ENCODE measurements at places on chromosomes 13 and 19.

DNA sequence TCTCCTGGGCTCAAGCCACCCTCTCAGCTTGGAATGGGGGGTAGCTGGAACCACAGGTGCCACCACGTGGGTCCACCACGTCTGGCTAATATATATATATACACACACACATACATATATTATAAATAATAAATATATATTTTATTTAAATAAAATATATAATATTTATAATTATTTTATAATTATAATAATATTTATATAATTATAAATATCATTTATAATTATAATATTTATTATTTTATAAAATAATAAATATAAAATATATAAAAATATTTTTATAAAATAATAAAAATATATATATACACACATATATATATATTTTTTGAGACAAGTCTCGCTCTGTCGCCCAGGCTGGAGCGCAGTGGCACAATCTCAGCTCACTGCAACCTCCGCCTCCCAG, 2.4 kb downstream of the ELANE start:
- no peak for DNase-seq

DNA sequence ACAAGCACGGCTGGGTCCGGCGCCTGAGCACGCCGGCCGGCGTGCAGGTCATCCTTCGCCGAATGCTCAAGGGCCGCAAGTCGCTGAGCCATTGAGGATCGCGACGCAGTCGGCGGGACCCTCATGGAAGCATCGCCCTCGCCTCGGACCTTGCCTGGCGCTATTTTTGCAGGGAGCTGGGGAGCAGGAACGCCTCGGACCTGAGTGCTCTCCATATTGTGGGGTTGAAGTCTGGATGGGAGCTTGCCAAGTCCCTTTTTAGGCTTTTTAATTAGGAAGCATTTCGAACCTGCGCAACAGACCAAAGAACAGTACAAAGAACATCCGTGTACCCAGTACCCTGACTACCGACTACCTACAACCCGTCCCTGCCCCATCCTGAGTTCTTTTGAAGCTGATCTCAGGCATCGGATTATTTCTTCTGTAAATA, 628 bp downstream of the MRPL34 start:
- DNase-seq, result no peak

- DNase-seq, result no peak
These were observed 5.0 kb downstream of the FUZ start for GRCh38 chr19:49807904-49808675.

DNA sequence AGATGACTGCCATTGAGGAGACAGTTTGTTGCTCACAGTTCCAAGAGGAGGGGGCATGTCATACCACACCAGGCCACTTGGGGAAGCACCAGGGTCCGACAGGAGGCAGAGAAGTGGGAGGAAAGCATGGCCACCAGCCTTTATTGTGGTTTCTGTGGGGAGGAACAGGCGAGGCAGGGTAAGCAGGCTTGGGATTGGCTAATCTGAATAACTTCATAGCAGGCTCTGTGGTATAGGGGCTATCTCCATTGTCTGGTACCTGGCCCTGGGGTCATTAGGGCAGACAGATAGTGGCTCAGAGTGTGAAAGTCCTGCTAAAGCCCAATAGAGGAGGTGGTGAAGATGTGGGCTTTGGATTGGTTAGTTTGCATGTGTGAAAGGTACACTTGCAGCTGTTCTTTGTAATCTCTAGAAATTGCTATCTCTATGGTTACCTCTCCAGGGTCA, 35.5 kb downstream of the CBY2 start:
- DNase-seq, result no peak

GRCh38 chr19:4357921-4358326, 14.6 kb downstream of the MPND start:
- no peak for DNase-seq

DNA sequence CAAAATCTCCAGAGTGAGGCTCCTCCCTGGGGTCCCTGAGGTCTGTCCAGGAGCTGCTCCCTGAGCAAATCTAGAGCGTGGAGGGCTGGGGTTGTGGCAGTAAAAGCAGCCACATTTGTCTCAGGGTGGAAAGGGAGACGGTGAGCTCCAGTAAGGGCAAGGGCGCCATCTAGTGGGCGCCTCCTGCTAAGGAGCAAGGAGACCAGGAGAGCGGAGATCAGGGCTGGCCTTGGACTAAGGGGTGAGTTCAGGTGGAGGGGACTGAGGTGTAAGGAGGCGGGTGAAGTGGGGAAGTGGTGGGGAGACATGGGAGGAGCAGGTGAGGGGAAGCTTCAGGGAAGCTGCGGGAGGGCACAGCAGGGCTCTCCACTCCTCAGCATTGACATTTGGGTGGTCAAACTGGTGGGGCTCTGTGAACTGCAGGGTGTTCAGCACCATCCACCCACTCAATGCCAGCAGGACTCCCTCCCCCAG, 5.3 kb upstream of the CEACAM21 start:
- DNase-seq, result peak; percentile 46

DNA sequence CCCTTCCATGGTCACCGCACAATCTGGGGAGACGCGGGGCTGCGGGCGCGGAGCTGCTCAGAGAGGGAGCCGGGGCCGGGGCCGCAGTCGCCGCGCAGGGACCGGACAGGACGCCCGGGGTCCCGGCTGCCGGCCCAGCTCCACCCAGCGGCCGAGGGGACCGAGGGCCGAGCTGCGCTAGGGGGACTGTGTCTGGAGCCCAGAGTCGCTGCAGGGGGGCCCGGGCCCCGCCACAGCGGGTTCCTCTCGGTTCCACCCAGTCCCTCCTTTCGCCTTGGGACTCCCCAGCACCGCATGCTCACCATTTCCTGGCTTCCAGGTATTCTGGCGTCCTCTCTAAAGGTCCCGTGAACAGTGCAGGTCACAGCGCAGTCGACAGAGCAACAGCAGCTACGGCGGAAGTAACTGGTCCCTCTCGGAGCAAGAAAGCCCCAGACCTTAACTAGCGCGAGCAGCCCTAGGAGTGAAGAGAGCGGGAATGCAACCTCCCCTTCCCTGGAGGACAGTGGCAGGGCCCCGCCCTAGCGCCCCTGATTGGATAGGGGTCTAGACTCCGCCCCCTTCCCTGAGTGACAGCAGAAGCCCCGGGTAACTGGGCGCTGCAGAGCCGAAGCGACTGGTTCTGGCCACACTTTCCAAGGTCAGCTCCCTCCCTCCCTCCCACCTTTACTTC, at the start of gene ZNF878:
TSS of gene ZNF878 (minus strand) at position 465 of the 673 bp plus-strand sequence. CDS start at position 305, 160 bp downstream.
- peak; percentile 89 for DNase-seq

DNA sequence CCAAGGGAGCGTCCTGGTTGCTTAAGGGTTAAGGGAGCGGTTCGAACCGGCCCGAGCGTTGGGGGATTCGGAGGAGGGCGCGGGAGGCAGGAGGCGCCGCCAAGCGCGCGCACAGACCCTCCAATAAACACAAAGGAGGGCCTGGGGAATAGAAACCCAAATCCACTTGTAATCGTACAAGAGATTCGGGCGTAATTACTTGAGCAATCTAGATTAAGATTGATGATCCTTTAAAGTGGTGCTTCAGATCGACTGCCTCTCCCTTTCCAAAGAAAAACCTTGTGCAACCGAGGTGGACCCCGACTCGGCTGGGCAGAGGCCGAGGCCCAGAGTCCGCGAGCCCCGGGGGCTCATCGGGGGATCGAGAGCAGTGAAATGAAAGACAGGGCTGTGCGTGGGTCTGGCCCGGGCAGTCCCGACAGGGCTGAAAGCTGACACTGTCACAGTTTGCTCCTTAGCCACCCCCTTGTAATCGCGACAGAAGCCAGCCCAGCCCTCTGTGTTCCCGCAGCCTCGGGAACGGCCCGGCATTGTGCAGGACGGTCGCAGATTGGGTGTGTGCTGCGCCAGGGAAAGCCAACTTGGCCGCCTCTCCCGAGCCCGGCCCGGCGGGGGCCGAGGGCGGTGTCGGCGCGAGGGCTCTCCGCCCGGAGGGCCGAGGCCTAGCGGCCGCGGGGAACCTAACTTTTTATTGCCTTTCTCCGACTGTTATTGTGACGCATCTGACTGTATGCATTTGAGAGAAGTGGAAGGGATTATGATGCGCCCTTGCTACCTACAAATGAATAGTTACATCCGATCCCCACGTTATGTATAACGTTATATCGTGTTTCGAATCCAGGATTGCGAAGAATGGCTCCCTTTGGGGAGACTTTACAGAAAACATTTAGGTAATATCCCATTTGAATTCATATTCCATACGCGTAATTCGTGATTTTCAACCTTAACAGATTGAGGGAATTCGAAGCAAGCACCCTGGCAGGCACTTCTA, 5.5 kb downstream of the MAB21L1 start:
- no peak for DNase-seq

GRCh38 chr13:24632382-24633121, 47.7 kb upstream of the ATP12A start:
- DNase-seq, result no peak

GRCh38 chr13:85074543-85075313, 724.5 kb downstream of the SLITRK6 start:
- no peak for DNase-seq

DNA sequence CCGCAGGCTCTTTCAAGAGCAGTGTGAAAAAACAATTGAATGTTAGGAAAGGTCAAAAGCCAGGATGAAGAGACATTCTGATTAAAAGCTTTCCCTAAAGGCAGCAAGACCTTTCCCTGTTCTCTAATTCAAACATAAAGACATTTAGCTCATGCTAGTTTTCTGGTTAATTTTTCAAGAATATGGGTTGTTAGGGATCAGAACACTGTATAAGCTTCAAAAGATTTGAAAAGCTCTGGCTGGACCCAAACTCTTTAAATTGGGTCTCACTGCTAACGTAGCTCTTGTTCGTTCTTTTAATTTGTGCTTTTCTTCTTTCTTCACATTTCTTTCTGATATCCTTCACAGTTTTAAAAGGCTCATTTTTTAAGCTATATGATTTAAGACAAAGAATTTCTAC, 877.0 kb downstream of the EFNB2 start:
- DNase-seq, result no peak

DNA sequence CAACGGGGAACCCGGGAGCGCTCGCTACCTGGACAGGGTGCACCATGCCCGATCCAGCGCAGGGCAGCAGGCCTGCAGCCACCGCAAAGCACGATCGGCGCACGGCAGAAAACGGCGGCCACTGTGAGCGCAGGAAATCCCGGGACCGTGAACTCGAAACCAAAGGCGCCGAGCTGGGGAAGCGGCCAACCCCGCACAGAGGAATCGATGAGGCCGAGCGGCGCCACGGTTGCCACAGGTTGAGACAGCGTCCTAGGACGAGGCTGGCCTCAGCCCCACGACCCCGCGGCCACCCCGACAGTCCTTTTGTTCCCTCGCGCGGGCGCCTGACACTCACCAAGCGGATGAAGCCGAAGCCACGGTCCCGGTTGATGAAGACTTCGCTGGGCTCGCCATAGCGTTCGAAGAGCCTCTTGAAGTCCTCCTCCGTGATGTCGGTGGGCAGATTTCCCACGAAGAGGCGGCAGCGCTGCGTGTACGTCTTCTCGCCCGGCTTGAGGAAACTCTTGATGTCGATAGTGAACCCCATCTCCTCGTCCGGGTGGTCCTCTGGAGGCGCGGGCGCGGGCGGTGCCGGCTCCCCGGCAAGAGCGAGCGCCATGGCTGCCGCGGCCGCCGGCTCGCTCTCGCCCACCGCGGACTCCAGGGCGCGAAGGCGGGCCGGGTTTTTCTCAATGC, 557 bp downstream of the PSPC1 start:
- DNase-seq, result no peak

DNA sequence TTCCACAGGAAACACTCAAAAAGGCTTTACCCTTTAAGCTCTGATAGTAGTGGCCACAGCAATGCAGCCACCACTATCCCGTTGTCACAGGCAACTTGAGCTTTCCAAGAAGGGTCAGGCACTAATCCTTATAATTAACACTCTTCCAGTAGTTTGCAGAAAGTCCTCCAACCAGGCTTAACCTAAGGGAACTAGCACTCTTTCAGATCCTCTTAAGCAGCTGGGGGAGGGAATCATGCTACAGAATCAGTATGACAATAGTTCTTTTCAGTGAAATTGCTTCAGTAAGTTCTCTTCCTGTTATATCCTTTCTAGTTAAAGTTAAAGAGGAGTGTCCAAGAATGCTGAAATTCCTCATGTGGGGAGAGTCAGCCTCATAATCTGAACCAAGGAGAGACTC, 82.2 kb downstream of the TNFSF11 start:
- DNase-seq, result no peak

DNA sequence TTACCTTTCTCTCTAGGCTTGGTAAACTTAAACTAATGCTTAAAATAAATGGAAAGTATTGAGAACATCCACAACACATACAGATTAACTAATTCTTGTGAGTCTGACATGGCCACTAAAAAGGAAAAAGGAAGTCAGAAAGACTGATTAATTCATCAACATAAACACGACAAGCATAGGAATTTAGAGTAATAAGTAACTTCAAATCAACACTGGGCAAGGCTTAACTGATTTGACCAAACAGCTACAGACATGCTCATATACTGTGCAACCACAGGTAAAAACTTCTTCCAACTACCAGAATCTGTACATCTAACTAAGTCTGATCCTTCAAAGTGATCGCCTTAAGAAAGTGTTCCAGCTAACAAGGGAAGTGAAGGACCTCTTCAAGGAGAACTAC, 20.5 kb downstream of the UGGT2 start:
- no peak for DNase-seq

GRCh38 chr13:46327246-46327645, 59.8 kb downstream of the RUBCNL start:
- DNase-seq, result no peak

GRCh38 chr13:24274452-24275021, 34.8 kb upstream of the C1QTNF9 start:
- no peak for DNase-seq

- no peak for DNase-seq
These were observed 8.1 kb downstream of the SPART start for GRCh38 chr13:36337938-36338641.

GRCh38 chr19:6213696-6214641, 65.8 kb downstream of the MLLT1 start:
- no peak for DNase-seq

GRCh38 chr13:108220041-108220440, 1.8 kb downstream of the ABHD13 start:
- no peak for DNase-seq

DNA sequence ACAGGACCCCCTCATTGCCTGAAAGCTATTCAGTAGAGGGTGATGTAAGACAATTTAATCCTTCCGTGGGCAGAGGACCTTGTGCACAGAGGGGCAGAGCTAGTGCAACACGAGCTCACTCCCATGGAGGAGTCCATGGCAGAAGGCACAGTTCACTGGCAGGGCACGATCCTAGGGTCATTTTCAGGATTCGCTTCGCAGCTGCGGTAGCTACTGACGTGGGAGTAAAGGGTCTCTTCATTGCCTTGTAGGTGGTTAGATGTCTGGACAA, 207.8 kb downstream of the FOXO1 start:
- no peak for DNase-seq

DNA sequence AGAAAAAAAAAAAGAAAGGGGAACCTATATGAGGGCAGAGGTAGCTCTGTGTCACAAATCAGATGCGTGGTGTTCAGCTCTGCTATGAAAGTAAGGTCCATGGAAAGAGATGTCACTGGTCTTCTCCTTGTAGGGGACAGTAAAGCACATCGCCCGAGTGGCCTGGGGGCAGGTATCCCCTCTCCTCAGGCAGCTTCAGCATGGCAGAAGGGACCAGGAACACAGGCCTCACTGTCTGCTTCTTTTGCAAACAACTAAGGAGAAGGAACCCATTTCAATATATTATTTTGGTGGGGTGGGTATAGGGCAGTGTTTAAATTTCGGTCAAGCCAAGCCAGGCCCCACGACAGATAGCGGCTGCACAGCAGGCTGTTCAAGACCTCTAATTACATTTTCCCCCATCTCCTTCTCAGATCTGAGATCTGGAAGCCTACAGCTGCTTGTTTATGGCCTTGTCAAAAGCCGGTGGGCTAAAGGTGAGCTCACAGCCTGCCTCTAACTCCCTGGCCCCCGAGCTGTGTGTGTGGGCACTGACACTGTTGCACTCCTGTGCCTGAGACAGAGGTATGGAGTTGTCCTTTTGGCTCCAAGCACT, 72.8 kb downstream of the HSPH1 start:
- DNase-seq, result no peak

Measured in NCI-H774 (cell line).